ENCODE measurements at places on chromosomes 6 and 20. TPM values are rescaled to one million over a fixed set of nuclear protein-coding genes. Genes with fewer than 3 reads are reported as not detected.
A peak's percentile ranks its signal among the peaks of the same experiment; 100 is the strongest.

DNA sequence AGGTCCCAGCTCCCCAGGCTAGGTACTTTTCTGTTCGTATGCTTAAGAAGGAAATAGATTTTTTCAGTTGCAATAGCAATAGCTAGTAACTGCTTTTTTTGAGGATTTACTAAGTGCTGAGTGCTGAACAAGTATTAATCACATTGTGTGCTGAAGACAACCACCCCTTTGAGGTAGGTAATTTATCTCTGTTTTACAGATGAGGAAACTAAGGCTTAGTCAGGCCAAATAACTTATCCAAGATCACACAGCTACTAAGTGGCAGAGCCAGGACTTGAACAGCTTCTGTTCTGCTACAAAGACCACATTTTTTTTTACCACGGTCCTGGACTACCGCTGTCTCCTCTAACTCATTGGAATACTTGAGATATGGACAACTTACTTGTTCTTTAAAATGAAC, 39.8 kb downstream of the LRRN4 start:
- no peak for DNase-seq

DNA sequence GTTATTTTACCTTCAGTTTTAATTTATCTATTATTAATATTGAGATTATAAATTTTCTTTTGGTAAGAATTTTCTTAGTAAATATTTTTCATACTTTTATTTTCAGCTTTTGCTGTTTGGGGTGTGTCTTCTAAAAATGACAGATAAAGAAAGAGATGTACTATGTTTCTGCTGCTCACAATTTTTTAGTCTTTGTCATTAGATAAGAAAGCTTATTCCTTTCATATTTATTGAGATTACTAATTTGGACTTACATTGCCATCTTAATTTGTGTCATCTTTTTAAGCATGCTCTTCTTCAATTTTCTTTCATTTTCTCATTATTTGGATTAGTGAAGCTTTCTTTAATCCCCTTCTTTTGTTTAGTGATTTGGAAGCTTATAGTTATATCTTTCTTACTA, 13.6 kb upstream of the PHACTR2 start:
- DNase-seq: no peak

GRCh38 chr6:12075067-12075563, 63.0 kb downstream of the HIVEP1 start:
- DNase-seq: peak; percentile 16

DNA sequence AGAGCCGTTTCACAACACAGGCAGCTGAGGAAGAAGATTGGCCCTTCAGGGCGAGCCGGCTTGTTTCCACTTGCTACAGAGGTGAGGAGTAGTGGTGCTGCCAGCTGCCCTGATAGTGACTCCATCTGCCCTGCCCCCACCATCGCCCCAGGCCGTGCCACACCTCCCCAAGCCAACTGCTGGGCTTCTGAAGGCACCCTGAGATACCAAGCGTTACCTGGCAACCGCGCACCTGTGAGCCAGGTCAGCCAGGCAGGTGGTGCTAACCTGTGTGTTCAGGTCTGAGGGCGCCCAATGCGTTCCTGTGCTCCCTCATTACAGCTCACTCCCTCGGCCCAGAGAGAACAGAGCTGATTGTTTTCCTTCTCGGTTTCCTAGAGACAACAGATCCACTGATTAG, 299.1 kb upstream of the ID4 start:
- peak; percentile 49 for DNase-seq

- peak; percentile 24 for DNase-seq
Measured at GRCh38 chr6:39243809-39244208, 14.5 kb upstream of the KCNK5 start.

- no peak for DNase-seq
Measured at GRCh38 chr6:146902846-146903245, 301.4 kb upstream of the STXBP5 start.

DNA sequence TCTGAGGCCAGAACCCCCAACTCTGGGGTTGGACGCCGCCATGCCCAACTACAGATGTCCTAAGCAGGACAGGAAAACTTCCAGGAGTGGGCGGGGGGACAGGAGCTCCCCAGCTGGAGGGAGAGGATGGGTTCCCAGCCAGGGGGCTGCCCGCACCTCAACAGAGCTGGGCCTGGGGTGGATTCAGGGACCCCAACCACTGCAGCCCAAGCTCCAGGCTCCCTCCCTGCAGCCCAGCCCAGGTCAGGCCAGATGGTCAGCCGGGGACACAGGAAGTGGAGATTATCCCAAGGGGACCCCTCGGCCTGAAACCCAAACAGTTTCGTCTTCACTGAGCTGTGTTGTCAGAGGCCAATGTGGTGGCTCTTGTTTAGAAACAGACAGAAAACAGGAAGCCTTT, 9.4 kb downstream of the LAMA5 start:
- no peak for DNase-seq

- DNase-seq: peak; percentile 54
Measured at GRCh38 chr6:3457710-3458602, 1.1 kb upstream of the SLC22A23 start.

DNA sequence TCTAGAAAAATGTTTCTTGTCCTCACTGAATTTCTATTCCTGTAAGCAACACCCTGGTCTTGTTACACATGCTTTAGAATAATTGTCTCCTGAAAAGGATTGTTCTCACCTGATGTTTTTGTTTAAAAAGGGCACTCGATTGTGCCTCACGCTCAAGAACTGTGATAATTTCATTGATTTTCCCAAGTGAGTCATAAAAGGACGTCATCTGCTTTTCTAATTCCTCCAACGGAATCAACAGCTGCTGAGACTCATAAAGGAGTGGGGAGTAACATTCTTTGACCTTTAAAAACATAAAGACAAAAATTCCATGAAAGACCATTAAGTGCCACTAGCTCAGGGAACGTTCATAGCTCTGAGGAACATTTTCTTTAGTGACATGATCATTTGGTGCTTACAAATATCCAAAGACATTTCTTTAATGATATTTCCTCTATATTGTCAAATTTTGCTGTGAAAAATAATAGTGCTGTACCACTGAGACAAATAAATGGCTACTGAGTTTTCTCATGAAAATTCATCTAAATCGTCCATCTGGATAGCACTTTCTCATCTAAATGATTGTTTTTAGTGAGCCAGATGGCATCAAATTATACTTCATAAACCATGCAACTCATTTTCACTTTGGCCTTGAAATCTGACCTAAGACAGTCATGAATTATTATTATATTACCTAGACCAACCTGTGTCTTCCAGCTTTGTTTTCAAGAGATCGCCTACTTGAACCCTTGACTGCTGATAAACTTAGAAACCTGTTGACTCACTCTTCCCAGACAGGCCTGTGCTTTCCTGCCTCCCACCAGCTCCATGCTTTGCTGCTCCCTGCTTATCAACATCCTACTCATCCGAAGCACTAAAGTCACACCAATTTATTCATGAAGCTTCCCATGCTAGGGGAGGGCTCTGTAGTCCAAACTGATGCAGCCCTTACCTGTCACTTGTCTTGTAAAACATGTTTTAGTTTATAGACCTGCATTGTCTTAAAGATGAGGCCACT, 178.2 kb downstream of the SYNE1 start:
- no peak for DNase-seq

DNA sequence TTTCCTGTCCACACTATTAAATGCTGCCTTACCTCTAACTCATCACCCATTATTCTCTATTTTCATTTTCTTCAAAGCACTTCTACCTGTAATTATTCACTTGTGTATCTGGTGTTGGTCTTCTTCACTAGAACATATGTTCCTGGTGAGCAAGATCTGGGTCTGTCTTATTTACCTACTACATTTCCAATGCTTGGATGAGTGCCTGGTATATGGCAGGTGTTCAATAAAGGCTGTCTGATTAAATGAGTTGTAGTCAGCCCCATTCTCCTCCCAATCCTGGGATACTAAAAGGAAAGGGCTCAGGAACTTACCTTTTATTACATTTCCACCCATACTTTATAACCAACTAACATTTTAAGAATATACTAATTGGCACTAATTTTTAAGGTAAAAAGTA, 61.0 kb downstream of the CEP162 start:
- no peak for DNase-seq

CUL7 gene
- 37.4 TPM for total RNA-seq

ZSCAN26 gene
- total RNA-seq: 20.5 TPM

Measured in tongue (tissue), 3 donors.